Cerebellar nuclear complex (tissue), 1 donor: ENCODE measurements at places on chromosomes 1 and 21.

- no peak for DNase-seq
These were observed 19.3 kb upstream of the ADARB1 start for GRCh38 chr21:45054927-45055612.

GRCh38 chr1:160844447-160845232 is 18.0 kb downstream of the CD244 start:
- DNase-seq, result no peak

GRCh38 chr1:175804561-175804960 is 61.2 kb upstream of the TNR start:
- DNase-seq, result no peak

DNA sequence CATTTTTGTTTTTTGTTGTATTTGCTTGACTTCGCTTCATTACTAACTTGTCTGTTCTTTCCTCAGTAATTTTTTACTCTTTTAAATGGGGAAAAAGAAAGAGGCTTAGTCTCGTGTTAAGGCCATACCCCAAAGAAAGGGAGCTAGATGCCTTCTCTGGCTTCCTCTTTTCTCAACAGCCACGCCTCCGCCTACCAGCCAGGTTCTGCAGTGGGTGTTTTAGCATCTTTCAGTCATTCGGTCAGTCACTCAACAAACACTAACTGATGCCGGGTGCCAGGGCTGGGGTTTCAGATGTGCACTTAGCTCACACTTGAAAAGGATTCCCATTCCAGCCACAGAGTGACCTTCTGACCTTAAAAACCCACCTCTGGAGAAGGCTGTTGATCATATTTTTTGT is 46.3 kb upstream of the VAV3 start:
- no peak for DNase-seq

DNA sequence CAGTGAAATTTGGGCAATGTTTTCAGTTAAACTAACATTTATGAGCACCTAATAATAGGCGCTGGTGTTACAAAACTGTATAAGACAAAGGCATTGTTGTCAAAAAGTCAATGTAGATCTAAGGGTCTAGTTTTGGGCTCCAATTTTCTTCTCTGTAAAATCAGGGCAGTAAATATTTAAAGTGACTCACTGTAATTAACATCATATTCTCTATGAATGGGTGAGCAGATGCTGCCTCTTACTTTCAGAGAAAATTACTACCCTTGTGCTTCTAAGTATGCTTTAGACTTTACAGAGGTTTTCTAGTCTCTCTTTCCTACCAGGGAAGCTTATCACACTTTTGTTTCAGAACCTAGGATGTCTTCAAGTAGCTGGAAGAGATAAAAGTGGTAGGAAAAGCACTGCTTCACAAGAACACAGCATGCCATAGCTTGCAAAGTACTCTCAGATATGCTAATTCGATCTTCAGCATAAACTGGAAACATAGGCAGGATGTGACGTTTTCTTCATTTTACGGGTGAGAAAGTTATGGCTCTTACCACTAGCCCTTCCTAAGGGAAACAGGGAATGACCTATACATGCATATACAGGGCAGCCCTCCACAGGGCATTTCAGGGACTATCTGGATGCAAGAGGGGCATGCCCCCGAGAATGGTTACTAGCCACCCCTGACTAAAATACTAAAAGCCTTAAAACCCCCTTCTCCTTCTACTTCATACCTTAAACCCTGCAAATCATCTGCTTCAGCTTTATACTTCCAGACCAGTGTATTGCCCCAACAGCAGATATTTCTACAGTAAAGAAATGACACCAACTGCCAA is 2.6 kb downstream of the C1orf116 start:
- no peak for DNase-seq
